ENCODE measurements at places on chromosomes 11 and 22.

- DNase-seq = no peak
Observed at GRCh38 chr11:9852465-9852864, 188.6 kb downstream of the SWAP70 start.

DNA sequence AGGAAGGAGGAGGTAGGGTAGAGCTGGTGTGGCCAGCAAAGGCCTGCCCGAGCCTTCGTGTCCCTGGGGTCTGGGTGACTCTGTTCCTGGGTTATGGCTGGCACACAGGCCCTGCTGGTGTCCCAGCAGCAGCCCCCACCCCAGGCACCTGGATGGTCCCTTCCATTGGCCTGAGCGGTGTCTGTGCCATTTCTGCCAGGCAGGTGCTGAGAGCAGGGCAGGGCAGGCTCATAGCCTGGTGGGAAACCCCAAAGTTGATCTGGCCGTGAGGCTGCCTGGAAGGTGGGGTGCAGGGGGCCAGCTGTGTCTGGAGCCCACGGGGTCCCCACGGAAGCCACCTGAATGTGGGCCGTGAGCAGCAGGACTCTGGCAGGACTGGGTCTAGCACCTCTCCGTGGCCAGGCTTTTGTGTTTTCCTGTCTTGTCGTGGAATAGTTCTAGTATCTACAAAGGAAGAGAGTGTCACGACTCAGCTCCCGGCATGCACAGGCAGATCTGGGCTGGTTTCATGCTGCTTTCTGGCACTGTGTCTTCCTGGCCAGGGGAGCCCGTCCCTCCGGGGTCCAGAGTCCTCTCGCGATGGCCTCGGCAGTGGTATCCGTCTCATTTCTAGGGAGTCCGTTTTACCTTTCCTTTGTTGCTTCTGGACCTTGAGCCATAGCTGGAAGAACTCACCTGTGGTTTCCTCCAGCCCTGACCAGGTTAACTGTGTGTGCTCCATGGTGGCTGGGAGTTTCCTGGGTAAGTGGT lies 83.7 kb downstream of the KCNQ1 start:
- no peak for DNase-seq

GRCh38 chr11:134170919-134171281 lies 52.9 kb downstream of the NCAPD3 start:
- no peak for DNase-seq

DNA sequence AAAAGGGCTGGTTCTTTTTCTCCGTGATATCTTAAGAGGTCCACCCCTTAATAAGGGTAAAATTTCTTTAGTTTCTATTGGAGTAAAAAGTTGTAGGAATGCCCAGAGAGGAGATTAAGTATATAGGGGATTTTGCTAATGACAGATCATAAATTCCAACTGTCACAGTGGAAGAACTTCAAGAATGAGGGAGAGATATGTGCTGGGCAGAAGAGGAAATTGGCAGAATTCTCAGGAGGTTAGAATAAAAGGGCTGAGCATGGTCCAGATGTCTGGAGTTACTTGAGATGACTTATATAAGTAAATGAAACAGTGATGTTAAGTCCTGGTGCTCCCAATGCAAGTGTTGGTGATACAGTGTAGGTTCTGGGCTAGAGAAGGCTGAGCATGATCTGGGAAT lies 417.6 kb upstream of the ARHGAP42 start:
- DNase-seq = no peak

GRCh38 chr11:126834573-126834972 lies 166.0 kb downstream of the KIRREL3 start:
- DNase-seq = no peak

GRCh38 chr11:7543302-7543701 lies 29.5 kb downstream of the PPFIBP2 start:
- no peak for DNase-seq

- DNase-seq = no peak
Observed at GRCh38 chr11:47869544-47870393, 21.6 kb upstream of the NUP160 start.

DNA sequence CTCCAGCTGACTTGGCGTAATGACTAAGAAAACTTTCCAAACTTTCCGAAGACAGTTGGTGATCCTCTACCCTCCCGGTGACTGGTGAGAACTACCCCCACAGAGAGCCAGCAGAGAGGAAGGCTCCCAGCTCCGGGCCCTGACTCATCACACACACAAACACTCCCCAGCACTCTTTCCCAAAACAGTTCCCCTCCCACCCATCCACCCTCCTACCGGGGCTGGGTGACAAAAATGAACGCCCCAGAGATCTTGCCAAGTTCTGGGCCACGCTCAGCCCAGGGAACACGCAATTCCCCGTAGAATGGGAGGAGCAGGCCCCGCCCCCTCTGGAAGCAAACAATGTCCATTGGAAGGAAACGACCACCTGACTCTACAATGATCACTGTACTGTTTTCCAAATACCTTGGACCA lies 21.3 kb upstream of the JAM3 start:
- DNase-seq = no peak

DNA sequence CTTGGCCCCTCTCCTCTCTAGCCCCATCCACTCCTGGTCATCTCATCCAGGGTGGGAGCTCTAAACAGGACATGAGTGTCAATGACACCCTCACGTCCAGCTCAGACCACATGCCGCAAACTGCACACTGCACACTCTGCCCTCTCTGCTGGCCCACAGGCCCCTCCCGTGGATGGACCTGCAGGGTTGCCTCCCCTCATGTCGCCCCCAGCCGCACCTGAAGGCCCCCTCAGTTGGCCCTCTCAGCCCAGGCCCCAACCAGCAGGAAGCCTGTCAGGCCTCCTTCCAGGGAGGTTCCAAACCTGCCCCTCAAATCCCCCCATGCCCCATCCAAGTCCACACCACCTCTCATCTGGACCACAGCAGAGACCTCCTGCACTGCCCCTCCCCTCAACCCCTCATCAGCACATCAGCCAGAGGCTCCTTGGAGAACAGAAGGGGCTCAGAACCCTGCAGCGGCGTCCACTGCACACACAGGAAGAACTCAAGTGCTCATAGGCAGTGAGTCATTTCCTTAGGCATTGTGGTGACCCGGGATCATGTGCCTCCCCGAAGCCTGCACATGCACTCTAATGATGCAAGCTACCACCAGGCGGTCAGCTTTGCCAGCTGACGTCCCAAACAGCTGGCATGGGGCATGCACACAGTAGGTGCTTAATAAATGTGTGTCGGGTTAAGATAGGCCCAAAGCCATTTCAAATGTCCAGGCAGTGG lies 12.9 kb upstream of the CDKN1C start:
- peak; percentile 70 for DNase-seq

DNA sequence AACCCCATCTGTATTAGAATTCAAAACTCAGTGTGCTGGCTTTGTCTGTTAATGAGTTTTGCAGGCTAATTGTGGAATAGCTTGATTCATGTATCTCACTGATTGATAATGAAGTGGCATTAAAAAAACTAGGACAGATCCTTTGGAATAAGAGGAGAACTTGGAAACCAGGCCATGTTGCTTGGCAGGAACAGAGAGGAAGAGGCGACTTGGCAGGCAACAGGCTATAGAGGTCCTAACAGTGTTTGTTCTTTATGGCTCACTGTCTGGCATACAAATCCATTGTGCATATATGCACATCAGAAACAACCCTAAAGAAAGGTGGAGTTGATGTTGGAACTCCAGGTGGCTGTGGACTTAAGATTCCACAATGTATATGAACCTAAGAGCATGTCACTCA lies 17.4 kb upstream of the OR9I1 start:
- no peak for DNase-seq

DNA sequence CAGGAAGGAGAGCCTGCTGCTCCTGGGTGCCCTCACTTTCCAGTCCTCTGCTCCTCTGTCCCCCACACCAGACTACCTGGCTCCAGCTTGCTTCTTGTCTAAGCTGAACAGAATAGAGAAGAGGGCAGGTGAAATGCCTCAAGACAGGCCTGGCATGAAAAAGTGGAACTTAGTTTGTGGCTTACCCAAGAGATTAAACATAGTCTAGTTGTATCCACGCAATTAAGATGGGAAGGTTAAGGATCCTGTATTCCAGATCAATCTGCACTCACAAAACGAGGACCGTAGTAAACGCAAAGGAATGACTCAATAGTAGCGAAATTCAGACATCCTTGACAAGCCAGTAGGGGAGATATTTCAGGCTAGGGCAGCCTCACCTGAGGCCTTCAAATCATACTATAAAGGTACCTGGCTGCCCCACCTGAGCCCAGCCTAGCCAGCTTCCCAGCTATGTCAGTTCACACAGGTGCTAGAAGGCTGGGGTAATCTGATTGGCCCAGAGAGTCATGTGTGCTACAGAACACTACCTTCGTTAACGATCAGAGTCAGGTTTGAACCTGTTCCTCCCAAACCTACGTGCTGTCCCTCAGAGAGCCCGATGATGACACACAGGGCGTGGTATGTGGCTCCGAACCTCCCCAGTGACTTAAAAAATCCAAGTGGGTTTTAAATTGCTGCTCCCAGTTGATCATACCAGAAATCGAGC lies 46.5 kb downstream of the AHNAK start:
- no peak for DNase-seq

GRCh38 chr11:47899801-47900200 lies 51.7 kb upstream of the NUP160 start:
- no peak for DNase-seq

DNA sequence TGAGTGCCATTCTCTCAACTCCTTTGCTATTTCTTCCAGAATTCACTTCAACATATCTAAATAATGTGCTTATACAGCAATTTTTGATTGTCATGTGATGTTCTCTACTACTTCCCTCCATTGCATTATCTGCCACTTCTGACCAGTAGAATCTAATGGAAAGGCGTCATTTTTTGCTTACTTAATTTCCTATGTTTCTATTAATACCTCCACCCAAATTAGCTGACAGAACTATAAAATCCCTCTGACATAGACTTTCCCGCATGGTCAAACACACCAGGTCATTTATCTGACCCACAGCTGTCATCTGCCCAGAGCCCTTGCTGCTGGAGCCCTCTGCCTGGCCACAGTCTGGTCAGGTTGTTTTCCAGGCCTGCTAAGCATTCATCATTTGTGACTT lies 258.6 kb upstream of the NARS2 start:
- no peak for DNase-seq

DNA sequence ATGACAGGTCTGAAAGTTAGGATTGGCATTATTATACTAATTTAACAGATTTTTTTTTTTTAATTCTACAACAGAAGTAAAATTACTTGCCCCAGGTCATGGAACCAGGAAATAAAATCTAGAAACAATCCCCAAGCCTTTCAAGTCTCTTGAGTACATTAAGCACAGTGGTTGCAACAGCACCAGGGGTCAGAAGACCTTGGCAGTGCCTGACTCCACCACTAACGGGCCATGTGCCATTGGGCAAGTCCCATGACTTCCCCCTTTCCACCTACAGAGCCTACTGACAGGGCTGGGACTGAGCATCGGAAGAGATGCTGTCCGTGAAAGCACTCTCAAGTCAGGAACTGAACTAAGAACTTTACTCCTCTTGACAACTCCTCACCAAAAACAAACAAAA lies 98.6 kb upstream of the AKIP1 start:
- no peak for DNase-seq

DNA sequence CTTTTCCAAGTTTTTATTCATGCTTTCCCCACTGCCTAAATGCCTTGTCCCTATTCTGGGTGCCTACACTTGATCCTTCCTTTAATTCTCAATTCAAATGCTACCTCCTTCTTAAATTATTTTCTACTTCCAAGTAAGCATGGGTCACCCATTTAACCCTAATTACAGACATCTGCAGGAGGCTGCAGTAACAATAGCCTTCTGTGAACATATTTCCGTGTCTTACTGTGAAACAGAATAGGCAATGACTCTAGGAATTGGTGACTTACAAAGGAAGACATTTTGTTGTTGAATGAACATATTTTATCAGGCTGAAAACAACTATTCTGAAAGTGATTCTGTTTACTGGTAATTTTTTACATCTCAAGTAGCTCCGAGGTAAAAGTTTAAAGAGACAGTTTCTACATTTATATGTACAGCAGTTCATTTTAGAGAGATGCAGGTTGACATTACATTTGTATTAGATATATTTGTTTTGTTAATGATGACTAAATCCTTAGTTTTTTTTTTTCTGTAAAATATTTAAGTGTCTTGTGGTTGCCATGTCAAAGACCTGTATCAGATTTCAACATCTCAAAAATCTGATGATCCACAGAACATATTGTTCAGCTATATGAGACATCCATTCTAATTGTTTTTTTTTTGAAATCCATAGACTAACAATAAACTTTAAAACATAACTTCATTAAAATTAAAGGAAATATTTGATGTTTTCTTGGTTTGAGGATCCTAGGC lies 316.8 kb downstream of the CASP12 start:
- DNase-seq = no peak

DNA sequence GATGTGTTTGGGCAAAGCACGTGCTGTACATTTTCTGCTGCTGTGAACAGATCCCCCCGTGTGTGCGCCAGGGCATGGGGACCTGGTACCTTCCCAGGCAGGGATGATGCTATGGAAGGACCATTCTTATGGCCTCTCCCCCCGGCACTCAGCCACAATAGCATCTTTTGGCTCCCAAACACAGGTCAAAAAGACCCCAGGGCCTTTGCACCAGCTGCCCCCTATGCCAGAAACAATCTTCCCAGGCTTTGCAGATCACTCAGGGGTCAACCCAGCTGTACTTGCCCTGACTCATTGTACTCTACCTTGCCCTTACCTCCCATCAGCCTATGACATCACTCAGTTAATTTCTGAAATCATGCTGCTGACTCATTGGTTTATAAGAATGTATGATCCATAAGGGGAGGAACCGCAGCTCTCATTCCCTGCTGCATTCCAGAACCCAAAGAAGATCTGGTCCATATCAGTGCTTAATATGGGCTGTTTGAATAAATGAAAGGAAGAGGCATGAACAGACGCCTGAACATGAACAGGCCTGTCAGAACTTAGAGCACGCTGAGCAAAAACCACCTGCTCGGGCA lies 100.7 kb downstream of the CELSR1 start:
- DNase-seq = no peak

DNA sequence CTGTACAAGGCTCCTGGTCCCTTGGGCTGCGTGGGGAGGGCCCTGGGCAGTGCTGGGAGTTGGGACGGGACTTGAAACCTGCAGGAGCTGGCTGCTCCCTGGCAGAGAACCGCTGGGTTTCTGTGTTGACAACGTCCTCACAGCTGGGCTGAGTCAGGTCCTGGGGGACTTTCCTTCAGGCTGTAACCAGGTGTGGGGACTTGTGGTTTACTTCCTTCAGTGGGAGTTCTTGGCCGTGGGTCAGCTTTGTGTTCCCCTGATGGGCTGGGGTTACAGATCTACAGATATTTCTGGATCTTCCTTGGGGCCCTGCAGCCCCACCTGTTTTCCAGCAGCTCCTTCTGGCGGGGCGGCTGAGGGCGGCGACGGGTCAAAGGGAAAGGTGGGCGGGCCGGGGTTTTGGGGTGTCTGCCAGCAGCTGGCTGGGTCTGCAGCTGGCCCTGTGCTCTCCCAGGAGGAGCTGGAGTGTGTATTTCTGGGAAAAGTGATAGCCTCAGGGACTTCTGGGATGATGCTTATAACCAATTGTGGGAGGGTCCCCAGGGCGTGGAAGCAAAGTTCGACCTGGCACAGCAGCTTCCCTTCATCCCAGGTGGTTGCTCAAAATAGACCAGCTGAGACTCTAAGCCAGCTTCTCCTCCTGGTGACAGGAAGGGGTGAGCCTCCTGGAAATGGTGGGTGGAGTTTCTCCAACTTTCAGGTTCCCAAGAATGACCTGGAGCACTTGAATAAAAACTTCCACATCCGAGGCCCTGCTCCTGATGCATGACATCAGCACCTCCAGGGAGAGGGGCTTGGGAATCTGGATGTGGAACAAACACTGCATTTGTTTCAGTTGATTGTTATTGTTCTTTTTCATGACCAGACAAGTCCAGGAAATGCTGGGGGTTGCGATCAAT lies 19.1 kb downstream of the ST14 start:
- no peak for DNase-seq

- DNase-seq = no peak
Observed at GRCh38 chr11:105929084-105929955, 92.7 kb downstream of the MSANTD4 start.

Measured in activated T-cell treated with anti-CD3 and anti-CD28 coated beads, Interleukin-2, amount 50 U/mL, for 48 hours (primary cell).